ENCODE measurements at places on chromosomes 2 and 18. TPM values are rescaled to one million over a fixed set of nuclear protein-coding genes. Genes with fewer than 3 reads are reported as not detected.
A peak's percentile ranks its signal among the peaks of the same experiment; 100 is the strongest.

DNA sequence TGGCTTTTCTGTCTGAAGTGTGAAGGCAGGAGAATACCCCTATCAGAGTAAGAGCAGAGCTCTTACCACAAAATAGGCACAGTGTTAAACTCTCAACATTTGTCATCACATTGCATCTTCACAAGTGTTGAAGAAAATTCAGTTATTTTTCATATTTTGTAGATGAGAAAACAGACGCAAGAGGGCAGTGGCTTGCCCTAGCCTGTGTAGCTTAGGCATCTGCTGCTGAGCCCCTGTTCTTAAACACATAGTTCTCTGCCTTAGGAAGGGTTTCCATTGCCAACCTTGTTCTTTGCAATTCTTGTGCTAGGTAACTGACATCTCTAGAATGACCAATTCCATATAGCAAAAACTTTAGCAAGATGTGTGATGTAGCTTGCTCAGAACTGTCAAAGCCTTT, 112.7 kb upstream of the RMDN2 start:
- DNase-seq = no peak

DNA sequence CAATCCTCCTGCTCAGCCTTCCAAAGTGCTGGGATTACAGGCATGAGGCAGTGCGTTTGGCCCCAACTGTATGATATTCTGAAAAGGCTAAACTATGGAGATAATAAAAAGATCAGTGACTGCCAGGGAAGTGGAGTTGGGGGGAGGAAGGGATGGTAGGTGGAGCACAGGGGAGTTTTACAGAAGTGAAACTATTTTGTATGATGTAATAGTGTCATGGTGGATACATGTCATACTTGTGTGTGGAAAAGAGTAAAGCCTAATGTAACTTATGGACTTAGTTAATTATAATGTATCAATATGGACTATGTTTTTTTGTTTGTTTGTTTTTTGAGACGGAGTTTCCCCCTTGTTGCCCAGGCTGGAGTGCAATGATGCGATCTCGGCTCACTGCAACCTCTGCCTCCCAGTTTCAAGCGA, 2.9 kb upstream of the GGCX start:
- no peak for DNase-seq

The TANK gene
- total RNA-seq = 54.0 TPM

- no peak for DNase-seq
Measured at GRCh38 chr18:31500051-31500688, 2.2 kb downstream of the DSG2 start.

GRCh38 chr2:230674401-230674800, 38.2 kb upstream of the CAB39 start:
- no peak for DNase-seq

The RNF125 gene
- 2.8 TPM for total RNA-seq

DNA sequence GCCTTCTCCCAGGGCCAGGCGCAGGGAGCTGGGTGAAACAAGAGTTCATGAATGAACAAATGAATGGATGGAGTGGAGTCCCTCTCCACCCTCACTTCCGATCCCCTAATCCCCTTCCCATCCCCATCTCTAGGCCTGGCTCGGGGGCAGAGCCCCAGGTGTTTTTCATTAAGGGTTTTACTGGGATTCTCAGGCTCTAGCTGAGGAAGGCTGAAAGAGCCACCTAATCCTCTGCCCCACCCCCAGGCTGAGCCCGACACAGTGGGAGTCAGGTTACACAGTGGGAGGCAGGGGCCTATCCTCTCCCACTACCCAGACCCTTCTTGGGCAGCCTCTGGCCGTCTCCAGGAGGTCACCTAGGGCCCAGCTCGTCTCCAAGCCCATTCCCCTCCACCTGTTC, 36.1 kb downstream of the SDC1 start:
- DNase-seq = no peak

The HOXD10 gene
- not detected for total RNA-seq

GRCh38 chr2:200747668-200748618, 63.8 kb upstream of the BZW1 start:
- no peak for DNase-seq

DNA sequence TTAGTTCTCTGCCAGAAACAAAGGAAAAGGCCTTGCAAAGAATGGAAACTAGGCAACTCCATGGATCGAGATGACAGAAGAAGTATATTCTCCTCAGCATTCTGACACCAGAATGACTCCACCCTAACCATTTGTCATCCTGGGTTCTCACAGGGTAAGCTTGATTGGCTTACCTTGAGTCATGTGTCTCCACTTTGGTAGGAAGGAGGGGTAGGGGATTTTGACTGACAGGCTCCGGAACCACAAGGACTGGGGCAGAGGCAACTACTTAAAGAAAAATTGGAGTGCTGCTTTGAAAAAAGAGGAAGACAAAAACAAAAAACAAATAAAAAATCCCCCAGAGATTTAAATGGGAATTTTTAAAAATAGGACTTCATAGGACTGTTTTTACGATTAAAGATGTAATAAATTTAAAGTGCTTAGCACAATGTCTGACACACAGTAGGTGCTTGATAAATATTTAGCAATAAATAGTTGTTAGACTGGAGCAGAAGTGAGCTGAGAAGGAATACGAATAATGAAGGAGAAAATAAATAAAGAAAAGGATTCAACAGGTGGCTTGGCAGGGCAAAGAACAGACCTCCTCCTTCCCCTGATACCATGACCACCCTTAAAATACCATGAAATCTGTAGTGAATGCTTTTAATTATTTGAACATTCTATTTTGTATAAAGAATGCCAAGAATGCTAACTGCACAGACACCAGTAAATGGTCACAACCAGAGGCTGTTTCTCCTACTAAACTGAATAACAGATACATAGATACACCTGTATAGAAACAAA, 230.2 kb downstream of the CDCA7 start:
- DNase-seq = no peak

- DNase-seq = no peak
Measured at GRCh38 chr2:238912228-238912915, 64.5 kb downstream of the TWIST2 start.

DNA sequence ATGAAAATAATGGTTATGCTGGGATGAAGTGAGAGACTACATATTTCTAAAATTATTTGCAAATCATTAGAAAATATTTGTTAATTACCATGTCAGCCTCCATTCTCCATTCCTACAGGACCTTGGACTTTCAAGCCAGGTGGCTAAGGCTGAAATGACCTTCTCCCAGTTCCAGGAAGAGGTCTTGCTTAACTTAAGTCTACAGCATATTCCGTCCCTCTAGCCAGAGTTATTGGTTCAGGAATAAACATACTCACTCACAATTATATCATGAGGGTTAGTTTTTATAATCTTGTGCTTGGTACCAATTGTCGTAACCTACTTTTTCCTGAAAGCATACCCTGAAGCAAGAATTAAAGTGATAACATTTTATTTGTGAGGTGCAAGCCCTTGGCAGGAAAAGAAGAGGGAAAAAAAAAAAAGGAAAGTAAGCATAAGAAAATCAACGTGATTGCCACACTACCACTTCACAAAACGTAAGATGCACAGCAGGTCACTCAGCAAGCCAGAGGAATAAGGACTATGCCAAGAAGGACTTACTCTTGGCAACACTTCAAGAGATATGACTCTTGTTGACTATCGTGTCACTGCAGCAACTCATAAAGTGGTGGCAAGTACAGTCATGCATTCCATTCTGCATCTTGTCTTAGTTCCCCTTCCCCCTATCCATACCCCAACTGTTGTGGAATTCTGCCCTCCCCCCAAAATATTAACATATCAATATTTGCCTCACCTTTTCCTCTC, 479.1 kb downstream of the MBD2 start:
- no peak for DNase-seq

The MROH2A gene
- total RNA-seq = not detected

GRCh38 chr2:234308073-234308812, 188.6 kb downstream of the ARL4C start:
- DNase-seq = no peak

DNA sequence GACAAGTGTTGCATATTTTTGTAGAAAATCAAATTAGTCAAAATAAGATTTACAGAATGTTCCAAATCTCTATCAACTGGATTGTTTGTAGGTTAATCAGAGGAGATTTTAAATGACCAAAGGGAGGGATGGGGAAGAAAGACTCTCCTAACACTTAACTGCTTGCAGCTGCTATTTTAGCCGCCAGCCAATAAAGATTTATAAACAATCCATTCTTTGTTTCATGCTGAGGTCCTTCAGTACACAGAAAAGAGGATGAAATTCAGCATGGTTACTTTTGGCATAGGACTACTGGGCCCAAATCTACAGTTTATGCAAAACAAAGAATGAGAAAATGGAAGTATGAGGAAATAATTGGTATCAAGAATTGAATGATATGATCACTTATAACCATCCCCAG, 86.4 kb upstream of the FN1 start:
- no peak for DNase-seq

DNA sequence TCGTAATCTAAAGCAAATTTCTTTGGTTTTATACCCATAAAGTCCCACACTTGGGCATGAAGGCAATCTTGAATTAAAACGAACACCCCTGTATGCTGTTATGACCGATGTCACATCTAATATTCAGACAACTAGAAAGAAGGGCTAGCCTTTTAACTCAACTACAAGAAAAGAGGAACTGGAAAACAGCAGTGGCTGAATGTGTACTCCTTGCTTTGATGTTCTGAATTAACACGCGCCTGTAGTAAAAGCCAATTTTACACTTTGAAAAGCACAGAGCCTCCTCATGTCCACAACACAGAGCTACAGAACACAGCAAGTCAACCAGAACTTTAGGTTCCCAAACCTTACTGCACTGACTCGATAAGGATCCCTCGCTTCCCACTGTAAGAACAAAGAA, 147.6 kb downstream of the HDAC4 start:
- DNase-seq = peak; percentile 53

GRCh38 chr2:145329971-145330370, 810.1 kb upstream of the ZEB2 start:
- DNase-seq = no peak

The SNORC gene
- total RNA-seq = 0.03 TPM

GRCh38 chr2:141929331-141930252, 201.2 kb downstream of the LRP1B start:
- no peak for DNase-seq

DNA sequence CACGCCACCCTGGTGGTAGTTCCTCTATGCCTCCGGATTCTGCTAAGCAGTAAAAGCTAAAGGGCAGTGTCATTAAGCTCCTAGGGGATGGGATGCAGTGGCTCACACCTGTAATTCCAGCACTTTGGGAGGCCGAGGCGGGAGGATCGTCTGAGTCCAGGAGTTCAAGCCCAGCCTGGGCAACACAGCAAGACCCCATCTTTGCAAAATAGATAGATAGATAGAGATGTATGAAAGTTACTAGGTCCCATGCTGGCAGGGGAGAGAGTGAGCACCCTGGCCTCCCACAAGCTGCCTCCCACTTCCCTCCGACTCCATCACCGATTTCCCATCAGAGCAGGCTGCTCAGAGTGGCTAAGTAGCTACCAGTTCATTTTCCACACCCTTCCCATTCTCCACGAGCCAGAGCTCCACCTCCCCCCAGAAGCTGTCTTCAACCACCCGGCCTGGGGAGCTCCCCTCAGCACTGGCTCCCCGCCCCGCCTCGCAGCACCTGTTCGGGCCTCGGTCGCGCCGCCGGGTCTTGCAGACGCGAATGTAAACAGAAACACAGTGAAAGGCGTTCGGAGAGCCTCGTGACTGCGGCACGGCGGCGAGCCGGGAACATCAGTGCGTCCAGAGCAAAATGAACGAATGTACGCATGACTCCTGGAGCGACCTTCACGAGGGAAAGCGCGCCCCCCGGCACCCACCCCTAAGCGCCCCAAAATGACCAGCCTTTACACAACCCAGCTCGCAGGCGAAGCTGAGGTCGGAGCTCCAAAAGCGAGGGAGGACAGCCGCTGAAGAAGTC, 598 bp upstream of the CEP68 start:
- DNase-seq = no peak

GRCh38 chr18:74562775-74563174, 28.5 kb downstream of the CNDP1 start:
- no peak for DNase-seq

The LNPK gene
- total RNA-seq = 7.4 TPM

DNA sequence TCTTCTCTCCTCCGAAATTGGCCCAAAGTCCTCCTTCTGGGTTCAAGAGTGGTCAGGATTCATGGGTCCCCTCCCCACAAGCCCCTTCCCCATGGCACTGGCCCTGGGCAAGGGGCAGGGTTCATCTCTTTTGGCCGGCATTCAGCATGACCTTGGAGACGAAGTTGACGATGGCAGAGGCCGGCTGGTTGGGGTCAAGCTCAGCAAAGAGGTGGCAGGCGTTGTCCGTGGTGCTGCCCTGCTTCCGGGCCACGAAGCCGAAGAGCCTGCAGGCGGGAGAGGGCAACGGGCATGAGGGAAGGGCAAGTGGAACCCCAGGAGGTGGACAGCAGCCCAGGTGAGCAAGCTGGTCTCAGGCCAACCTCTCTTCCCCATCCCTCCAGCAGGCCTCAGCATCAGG, 198.5 kb downstream of the TNS1 start:
- no peak for DNase-seq

- no peak for DNase-seq
Measured at GRCh38 chr2:160810406-160810805, 316.8 kb upstream of the RBMS1 start.

The UCN gene
- total RNA-seq = not detected

The SCYGR5 gene
- total RNA-seq = not detected

GRCh38 chr2:3254442-3254941, 123.1 kb downstream of the EIPR1 start:
- DNase-seq = no peak

DNA sequence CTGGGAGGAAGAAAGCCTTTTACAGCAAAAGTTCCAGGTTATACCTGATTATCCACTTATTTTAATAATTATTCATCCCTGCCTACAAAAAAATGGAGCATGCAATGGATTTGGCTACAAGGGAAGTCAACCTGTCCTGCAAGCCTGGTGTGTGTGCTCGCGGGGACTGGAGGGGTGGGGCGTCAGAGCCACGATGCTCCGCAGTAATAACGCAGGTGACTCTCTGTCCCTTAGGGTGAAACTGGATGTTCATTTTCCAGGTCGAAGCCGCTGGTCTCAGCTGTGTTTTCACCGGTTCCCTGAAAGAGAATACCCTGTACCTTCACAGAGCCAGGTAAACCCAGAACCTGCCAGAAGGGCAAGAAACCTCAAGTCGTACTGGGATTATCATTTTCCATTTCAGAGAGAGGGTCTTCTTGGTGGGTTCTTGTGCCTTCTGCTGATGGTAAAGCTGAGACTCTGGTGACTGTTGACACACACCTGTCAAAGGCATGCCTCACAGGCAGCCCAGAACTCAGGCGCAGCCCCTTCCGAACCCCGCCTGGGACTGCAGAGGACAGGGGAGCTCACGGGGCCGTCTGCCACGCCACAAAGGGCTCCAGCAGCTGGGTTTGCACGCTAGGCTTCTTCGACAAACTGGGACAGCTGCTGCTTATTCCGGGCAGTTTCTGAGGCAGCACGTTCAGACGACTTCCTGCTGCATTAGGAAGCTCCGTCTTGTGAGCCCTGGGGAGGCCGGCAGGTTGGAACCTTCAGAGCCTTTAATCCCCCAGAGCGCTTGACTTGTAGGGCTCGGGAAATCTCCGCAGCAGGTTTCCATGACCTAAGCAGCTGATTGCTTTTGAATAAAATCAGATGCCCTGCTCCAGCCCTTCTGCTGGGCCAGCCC, 58.6 kb downstream of the KCNG2 start:
- DNase-seq = peak; percentile 41

GRCh38 chr18:76484749-76485387, 10.2 kb downstream of the ZNF516 start:
- DNase-seq = no peak

The C2orf78 gene
- 0.07 TPM for total RNA-seq

Measured in G401 (cell line).